GM04504 (cell line): ENCODE measurements at places on chromosomes 3 and 15.
A peak's percentile ranks its signal among the peaks of the same experiment; 100 is the strongest.

DNA sequence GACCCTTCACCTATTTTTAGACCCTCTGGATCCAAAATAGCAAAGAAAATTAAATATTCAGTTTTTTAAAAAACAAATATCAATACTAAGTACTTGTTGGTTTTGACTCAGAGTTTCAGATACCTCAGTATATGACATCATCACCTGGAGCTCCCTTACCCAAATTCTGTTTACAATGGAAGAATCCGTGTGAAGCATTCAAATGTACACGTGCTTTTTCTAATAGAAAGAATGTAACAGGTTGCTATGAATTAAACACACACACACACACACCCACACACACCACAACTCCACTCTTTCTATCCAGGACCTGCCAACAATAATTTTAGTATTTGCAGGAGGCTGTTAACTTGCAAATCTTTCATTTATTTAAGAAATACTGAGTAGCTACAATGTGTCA lies 221.8 kb downstream of the THRB start:
- DNase-seq: no peak

GRCh38 chr3:173007079-173007723 lies 133.8 kb downstream of the SPATA16 start:
- DNase-seq: no peak

DNA sequence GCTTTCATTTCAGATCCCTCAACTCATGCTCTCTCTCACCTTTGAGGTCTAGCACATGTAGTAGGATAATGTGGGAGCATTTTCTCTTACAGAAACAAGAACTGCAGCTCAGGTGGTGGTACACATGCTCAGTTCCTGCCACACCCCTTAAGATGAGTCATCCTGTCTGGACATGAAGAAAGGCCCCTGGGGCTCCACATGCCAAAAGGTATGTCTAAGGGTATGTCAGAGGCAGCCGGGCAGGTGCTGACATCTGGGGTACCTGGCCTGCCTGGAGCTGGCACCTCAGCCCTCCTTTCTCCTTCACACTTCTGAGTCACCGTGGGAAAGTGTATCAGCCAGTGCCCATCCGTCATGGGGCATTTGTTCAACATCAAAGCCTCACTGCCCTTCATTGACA lies 209.9 kb downstream of the OCA2 start:
- no peak for DNase-seq

GRCh38 chr3:107271787-107272387 lies 105.4 kb upstream of the CCDC54 start:
- no peak for DNase-seq

GRCh38 chr15:28098360-28098765 lies 752 bp downstream of the OCA2 start:
- DNase-seq: no peak

DNA sequence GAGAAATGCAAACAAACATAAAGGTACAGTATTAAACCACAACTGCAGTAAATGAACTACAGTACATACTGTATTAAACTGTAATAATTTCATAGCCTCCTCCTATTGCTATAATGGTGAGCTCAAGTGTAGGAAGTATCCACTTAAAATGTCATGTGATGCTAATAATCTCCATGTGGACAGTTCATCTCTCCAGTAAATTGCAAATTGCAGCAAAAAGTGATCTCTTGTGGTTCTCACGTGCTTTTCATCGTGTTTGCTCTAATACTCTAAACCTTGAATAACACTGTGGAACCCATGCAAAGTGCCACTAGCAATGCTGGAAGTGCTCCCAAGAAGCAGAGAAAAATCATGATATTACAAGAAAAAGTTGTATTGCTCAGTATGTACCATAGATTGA lies 9.2 kb upstream of the FNDC3B start:
- no peak for DNase-seq

- no peak for DNase-seq
Measured at GRCh38 chr3:48656061-48656840, 6.4 kb downstream of the CELSR3 start.

DNA sequence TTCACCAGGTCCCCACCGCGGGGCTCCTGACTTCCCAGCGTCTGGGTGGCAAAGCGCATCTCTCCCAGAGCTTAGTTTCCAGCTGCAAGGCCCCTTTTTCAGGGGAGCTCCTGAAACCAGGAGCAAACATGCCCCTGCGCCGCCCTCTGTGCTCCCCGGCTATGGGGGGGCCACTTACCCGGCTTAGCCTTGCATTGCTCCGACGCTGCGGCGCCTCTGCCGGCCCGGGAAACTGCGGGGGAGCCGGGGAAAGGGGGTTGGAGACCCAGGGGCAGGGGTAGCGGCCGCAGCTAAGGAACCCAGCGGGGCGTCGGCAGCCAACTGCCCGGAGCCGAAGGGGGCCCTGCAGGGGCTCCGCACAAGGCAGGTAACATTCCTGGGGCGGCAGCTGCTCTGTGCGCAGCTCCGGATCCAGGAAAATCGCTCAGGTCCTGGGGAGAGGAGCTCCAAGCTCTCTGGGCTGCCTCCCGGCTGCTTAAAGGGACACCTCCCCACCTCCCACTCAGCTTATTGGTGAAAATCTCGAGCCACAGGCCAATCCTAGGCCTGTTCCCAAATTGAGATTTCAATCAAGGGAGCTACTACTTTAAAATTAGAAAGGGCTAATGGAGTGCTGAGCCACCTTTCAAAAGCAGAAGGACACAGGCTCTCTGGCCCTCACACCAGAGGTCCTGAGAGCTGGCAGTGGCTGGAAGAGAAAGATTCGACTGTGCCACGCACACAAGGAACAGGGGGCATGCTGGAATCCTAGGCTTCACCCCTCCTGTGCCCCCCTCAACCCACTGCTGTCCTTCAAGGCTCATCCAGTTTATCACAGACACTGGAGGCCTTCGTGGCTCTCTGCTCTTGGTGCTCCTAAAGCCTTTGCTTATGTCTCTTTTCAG lies 42.7 kb upstream of the PRICKLE2 start:
- DNase-seq: peak; percentile 44

- no peak for DNase-seq
Measured at GRCh38 chr15:67882487-67883233, 42.8 kb upstream of the RNU6-1 start.

DNA sequence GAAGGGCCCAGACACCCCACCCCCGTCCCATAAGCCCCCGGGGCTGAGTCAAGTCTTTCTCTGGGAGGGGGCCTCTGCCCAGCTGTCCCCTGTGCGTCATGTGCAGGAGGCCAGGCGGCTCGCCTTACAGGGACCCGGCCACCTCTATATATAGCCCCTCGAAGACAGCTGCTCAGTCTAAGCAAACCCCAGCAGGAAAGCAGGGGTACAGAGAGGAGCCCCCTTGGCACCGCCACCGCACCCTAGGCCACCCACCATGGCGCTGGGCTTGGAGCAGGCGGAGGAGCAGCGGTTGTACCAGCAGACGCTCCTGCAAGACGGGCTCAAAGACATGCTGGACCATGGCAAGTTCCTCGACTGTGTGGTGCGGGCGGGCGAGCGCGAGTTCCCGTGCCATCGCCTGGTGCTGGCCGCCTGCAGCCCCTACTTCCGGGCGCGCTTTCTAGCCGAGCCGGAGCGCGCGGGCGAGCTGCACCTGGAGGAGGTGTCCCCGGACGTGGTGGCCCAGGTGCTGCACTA lies at the start of gene KLHL40:
Gene KLHL40, plus strand, starts transcription at position 175 of the 519 bp plus-strand sequence. Its CDS starts 82 bp downstream, at position 257.
- DNase-seq: no peak

GRCh38 chr15:83207009-83207659 lies 489 bp downstream of the HDGFL3 start:
- DNase-seq: no peak
